ENCODE measurements at places on chromosomes 7 and 10.

- no peak for DNase-seq
Observed at GRCh38 chr10:79355420-79356017, 8.2 kb downstream of the PPIF start.

DNA sequence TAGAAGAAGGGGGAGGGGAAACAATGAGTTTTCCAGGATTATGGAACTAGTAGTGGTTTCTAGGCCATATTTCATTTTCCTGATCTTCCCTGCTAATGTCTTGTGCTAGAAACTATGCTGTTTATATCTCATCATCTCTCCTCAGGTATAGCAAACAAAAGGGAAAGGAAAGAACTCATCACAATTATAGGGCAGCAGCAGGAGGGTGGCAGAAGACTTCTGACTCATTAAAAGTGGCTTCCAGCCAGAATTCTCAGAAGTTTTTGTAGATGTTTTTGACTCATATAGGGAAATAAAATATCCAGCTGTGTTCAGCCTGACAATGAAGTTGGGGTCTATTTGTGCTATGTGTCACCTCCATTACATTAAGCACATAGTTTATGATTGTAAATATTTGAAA, 6.5 kb downstream of the AHR start:
- no peak for DNase-seq

DNA sequence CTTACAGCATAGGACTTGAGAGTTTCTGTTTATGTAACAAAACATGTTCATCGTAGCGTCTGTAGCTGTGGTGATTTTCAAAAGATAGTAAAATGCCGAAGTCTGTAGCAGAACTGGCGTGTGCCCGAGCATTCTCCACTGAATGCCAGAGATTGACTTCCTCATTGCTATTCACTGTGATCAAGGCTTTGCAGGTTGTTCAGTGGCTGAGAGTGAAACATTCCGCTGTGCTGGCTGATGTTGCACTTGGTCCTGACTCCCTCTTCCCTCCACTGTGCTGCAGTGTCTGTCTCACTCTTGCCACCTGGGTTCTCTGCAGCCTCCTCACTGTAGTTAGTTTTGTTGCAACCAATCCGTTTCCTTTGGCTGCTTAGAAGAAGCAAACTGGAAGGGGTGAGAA, 37.6 kb downstream of the FHIP2A start:
- DNase-seq: no peak

DNA sequence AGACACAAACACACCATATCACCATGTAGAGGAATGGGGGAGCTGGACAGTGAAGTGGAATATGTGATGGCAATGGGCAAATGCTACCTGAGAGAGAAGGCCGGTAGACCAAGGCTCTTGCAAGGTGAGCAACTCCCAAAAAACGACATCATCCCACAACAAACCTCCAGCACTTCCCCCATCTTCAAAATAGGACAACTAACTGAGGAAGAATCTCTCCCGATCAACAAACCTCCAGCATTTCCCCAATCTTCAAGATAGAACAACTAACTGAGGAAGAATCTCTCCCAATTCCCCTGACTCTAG, 387.2 kb downstream of the PARD3 start:
- no peak for DNase-seq

GRCh38 chr10:69406302-69406811, 10.4 kb downstream of the TACR2 start:
- no peak for DNase-seq

- no peak for DNase-seq
Observed at GRCh38 chr7:78172933-78173591, 374.5 kb downstream of the PHTF2 start.

GRCh38 chr10:70368774-70369482, 13.5 kb downstream of the LRRC20 start:
- DNase-seq: no peak

DNA sequence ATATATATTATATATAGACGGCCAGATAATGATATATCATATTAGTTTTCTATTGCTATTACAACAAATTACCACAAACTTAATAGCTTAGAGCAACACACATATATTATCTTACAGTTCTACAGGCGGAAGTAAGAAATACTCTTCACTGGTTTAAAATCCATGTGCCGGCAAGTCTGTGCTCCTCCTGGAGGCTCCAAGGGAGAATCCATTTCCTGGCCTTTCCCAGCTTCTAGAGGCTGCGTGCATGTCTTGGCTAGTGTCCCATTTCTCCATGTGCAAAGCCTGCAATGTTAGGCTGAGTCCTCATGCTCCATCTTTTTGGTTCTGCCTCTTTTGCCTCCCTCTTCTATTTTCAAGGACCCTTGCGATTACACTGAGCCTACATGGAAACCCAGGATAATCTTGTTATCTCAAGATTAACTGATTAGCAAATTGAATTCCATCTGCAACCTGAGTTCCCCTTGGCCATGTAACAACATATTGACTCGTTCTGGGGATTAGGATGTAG, 23.9 kb upstream of the PNLIPRP3 start:
- no peak for DNase-seq

GRCh38 chr7:2523941-2524807, 4.6 kb downstream of the LFNG start:
- DNase-seq: no peak

DNA sequence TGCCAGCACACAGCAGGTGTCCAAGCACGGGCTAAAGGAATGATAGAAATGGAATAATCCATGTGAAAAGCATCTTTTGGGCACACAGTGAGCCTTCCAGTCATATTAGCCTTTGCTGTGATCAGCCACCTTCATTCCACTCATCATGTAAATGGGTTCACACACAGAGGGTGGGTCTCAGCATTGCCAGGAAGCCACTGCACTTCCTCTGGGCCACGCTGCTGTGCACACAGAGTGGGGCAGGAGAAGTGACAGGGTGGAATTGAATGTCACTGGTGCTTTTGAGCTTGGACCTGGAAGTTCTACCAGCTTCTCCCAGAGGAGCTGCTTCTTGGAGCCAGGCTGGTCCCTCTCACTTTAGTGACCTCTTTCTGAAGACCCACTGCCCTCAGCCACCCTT, 203.5 kb downstream of the USP6NL start:
- no peak for DNase-seq

DNA sequence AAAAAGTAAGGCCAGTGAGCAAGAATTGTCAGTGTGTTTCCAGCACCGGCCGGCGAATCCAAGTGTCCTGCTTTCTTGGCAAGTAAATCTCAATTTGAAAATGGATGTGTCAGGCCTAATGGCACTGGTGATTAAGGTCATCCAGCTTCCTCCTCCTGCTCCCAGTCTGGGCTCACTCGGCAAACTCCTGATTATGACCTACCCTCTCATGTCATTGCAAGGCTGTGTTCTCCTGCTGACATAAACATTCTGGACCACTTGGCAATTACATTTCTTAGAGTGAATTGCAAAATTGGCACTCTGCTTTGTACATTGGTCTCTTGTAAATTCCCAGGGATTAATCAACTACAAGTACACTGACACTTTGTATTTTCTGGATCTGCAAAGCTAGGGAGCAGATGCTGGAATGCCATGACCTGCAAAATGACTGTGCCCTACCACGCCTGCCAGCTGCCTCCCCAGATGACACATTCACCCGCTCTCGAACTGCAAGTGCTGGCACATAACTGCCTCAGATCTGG, 473.8 kb downstream of the KIF20B start:
- no peak for DNase-seq

GRCh38 chr10:58237014-58237834, 30.5 kb downstream of the IPMK start:
- DNase-seq: no peak

DNA sequence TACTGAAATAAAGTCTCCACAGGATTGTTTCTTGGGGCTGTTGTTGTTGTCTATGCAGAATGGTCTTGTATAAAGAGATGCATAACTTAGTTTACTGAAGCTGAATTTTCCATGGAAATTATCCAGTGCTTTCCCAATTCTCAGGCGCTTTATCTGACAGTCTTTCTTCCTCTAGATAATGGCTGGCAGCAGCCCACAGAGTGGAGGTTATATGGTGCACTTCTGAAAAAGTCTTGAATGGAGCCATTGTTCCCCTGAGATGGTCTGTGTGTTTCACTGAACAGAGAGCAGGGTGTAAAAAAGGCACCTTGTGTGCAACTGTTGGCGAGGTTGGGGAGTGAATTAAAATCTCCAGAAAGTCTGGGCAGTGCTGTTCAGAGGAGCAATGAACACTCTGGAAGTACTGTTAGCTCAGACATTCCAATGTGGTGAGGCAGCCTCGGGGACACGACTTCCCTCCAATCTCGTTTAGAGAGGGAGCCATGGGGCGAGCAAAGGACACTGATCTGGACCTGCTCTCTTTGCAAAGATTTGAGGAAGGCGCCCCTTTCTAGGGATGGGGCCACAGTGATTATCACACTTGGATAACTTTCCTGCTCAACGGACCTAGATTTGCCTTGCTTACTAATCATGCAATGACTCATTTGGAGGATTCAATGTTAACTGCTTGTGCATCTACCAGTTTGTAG, 2.0 kb upstream of the PLCE1 start:
- DNase-seq: no peak

- no peak for DNase-seq
Observed at GRCh38 chr7:51366930-51367613, 50.5 kb upstream of the COBL start.

- DNase-seq: no peak
Observed at GRCh38 chr7:1529383-1530116, 952 bp upstream of the MAFK start.

DNA sequence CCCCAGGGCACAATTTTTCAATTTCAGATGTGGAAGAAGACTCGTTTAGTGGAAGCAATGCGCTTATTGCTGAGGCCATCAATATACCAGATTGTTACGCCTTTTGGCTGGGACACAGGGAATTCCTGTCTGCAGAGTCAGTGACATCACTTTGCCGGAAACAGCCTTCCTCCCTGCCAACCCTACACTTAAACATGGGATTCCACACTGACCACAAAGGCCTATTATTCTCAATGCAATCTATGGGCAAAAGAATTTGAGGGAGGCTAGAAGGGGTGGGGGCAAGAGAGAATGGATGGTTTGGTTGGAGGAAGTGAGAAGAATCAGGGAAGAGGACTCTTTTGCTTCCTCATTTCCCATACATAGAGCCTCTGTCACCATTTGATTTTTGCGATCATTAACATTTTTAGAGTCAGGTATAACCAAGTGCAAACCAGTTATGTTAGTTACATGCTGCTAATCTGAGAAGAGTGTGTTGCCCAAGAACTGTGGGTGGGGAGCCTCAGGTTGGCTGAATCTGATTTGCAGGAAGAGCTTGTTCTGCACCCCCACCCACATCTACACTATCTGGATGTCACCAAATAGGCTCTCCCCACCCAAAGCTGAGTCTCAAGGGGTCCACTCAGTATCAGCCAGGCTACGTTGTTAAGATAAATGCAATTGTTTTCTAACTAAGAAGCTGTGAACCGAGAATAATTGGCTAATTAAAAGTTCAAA, 58.2 kb downstream of the ENTPD1 start:
- DNase-seq: no peak

DNA sequence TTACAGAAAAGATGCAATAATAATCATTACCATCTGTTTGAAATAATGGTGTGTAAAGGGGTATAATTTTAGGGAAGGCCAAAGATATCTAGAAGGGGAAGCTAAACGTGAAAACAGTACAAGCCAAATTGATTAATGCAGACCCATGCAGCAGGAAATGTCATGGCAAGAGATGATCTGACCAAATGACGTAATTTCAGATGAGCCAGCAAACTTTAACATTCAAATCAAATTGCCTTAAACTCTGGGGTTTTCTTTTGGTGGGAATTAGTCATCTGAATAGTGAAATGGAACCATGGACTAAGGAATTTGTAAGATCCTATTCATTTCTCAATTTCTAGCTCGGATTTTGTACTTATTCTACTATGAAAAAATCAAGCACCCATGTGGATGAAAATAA, 21.4 kb upstream of the SCIN start:
- no peak for DNase-seq

- no peak for DNase-seq
Observed at GRCh38 chr10:33247221-33247922, 87.1 kb downstream of the NRP1 start.

DNA sequence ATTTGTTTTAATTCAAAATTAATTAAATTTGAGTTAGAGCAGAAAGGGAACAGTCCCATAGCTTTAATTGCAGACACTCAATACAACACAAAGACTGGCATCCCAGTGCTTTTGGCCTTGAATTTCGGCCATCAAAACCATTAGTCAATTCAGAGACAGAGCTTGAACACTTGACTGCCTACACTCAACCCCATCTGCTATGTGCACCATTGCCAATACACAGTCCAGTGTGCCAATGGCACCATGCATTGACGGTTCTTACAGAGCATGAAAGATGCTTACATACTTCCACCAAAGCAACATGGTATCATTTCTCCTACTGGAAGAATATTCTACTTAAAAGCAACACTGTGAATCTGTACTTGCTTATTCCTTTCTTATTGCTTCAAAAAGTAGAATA, 43.6 kb upstream of the LRRTM3 start:
- DNase-seq: no peak

DNA sequence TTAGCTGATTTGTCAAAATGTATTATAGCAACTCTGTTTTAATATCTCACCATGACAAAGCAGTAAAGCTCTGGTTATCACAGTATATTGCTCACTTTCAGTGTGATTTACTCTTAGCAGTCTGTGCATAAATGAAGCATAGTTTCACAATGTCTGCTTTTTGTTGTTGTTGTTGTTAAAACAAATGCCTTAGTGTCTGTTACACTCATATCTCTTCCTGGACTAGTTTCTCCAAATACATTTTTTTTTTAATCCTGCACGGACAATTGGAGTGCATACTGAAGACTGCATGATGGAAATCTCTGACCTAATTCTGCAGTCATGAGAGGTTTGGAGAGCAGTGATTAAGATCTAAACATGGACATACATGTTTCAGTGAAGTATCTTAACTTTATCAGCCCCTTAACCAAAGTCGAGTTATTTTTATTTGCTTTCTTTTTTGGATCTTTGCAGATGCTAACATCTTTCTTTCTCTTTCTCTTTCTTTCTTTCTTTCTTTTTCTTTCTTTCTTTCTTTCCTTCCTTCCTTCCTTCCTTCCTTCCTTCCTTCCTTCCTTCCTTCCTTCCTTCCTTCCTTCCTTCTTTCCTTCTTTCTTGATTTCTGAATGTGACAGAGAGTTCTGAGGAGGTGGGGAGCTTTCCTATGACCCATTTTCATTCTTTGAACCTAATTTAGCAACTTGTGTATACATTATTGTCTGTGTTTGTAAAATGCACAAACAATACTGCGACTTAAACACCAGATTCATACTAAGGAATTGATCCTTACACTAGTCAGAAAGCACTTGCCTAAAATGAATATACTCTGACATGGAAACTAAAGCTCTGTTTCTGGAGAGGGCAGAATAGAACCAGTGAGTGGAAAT, 161.5 kb upstream of the AGR3 start:
- no peak for DNase-seq

DNA sequence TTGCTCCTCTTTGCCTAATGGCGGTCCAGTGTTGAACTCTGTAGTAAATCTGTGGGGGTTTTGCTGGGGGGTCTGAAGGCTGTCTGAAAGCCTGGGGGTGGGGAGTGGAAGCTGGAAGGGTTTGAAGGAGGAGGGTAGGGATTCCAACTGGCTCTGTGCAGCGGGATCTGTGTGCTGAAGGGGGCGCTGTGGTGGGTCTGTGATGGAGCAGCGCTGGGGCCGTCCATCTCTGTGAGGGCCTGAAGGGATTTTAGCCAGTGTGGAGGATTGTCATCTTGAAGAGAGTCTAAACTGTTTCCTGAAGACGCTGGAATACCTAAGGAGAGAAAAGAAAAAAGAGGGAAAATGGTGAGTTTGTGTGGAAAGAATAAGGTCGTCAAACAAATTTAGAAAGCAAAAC, 129.2 kb downstream of the STRA8 start:
- no peak for DNase-seq

GRCh38 chr10:128414568-128414967, 288.3 kb upstream of the MKI67 start:
- no peak for DNase-seq

Data from stimulated activated CD8-positive, alpha-beta memory T cell treated with anti-CD3 and anti-CD28 coated beads, Interleukin-4, amount 100 ng/mL, for 1 hour (primary cell).